ENCODE measurements at places on chromosomes 4 and X.

DNA sequence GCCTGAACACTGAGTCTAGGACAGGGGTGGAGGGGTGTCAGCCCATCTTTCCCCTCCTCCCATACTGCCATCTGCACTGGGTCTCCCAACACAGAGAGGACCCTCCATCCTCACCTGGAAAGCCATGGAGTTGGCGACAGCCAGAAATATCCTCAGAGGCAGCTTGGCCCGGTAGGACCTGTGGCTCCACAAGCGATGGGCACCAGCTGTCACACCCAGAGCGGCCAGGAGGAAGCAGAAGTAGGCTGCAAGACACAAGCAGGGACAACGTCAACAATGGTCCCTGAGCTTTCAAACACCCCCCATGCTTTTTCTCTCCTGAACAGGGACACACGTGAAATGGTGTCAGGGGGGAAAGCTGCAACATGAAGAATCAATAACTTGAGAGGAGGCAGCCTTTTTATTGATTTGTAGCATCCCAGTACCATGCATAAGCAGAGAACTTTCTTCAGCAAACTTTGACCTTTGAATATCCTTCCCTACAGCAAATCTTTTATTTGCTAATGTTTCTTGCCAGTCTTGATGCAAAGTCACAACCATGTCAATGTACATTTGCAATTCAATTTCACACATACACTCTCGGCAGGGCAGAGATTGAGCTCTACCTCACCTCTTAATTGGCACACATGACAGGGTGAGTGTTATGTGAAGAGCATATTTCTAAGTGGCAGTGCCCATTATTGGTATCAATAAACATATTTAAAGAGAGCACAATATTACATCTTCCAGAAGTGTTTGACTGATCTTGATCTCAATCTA, 93.2 kb downstream of the SCD5 start:
- DNase-seq, result no peak

DNA sequence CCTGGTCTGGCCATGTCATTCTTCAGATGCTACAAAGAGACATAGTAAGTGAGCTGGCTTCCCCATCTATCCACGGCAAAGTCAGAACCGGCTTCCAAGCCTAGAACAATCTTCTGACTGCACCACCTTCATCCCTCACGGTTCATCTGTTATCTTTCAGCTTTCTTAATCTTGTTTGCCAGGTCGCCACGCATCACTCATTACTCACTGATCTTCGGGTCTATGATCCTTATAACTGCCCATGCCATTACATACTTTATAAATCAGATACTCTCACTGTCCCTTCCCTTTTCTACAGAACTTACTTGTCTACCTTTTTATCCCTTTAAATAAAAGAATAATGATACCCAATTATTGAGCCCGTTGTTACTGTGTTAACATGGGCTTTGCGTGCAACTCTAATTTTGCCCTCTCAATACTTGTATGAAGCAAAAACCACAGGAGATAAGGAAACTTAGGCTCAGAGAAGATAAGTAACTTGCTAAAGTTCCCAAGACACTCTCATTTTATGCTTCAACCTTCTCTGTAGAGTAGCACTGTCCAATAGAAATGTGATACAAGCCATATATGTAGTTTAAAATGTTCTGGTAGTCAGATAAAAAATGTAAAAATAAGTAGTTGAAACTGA, 171.7 kb downstream of the AMELX start:
- no peak for DNase-seq

- DNase-seq, result no peak
Observed at GRCh38 chrX:31969714-31970113, 897.9 kb upstream of the FTHL17 start.

DNA sequence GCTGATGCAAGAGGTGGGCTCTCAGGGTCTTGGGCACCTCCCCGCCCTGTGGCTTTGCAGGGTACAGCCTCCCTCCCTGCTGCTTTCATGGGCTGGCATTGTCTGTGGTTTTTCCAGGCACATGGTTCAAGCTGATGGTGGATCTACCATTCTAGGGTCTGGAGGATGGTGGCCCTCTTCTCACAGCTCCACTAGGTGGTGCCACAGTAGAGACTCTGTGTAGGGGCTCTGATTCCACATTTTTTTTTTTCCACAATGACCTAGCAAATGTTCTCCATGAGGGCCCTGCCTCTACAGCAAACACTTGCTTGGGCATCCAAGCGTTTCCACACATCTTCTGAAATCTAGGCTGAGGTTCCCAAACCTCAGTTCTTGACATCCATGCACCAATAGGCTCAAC, 657.9 kb upstream of the CT83 start:
- no peak for DNase-seq

DNA sequence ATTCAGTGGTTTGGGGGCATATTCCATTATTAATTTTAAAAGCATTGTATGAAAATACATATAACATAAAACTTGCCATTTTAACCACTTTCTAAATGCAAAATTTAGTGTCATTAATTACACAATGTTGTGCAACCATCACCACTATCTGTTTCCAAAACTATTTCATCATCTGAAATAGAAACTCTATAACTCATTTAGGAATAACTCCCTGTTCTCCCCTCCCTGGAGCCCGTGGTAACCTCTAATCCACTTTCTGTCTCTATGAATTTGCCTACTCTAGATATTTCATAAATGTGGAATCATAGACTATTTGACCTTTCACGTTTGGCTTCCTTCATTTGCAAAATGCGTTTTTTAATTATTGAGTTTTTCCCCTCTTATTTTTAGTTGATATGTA, 101.4 kb upstream of the GPC4 start:
- DNase-seq, result no peak

DNA sequence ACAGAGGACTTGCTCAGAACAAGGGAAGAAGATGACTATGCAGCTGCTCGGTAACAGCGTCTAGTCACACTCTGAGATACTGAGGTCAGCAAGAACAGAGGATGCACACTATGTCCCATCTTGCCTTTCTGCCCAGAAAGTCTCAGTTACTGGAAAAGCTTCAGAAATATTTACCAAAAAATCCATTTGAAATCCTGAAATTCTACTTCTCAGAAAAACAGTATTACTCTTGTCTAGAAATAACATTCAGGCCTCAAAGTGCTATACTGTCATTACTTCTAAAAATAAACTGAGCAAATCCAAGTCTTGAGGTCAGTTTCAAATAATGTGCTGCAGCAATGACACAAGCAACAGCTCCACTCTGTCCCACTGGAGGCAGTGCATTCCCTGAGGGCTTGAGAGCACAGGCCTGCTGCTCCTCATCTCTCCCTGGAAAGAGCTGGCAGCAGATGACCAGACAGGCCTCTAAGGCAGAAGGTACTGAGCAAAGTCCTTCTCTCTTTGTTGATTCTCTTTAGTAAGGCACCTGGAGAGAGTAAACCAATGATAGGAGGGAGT, 76.9 kb downstream of the CAMK2D start:
- DNase-seq, result no peak

- DNase-seq, result no peak
Observed at GRCh38 chrX:7316887-7317286, 168.9 kb upstream of the PUDP start.

GRCh38 chrX:129638917-129639316, 15.8 kb downstream of the APLN start:
- no peak for DNase-seq

DNA sequence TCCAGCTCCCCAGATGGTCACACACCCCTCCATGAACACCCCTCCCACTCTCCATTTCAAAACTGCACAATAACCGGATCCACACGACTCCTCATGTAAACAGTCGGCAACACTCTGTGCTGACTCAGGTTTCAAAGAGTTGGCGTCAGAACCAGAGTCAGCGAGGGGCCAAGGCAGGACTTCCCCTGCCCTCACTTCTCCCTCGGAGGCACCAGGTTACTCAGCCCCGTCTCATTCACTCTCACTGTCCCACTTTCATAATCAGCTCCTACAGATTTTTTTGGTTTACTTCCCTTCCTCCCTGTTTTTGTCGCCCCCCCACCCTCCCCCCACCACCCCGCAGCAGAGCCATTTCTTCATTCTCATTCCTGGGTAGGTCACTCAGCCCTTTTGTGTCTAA, 2.7 kb upstream of the TIMP1 start:
- no peak for DNase-seq

DNA sequence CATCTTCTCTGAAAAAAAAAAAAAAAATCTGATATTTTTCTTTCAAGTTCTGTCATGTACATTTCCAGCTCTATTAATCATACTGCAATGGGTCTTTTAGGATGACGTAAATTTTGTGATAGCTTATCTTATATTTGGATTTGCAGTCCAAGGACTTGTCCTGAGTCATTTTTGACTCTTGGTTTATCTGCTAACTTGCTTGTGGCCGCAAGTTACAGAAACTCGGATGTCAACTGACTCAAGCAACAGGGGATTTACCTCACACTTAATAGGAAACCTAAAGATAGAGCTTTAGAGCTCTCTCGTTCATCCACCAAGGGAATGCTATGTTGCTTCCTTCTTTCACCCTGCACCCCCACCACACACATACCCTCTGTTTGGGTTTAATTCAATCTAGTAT, 1433.8 kb upstream of the TENM3 start:
- DNase-seq, result no peak

- DNase-seq, result no peak
Observed at GRCh38 chrX:51606446-51606845, 12.3 kb downstream of the CENPVL3 start.

DNA sequence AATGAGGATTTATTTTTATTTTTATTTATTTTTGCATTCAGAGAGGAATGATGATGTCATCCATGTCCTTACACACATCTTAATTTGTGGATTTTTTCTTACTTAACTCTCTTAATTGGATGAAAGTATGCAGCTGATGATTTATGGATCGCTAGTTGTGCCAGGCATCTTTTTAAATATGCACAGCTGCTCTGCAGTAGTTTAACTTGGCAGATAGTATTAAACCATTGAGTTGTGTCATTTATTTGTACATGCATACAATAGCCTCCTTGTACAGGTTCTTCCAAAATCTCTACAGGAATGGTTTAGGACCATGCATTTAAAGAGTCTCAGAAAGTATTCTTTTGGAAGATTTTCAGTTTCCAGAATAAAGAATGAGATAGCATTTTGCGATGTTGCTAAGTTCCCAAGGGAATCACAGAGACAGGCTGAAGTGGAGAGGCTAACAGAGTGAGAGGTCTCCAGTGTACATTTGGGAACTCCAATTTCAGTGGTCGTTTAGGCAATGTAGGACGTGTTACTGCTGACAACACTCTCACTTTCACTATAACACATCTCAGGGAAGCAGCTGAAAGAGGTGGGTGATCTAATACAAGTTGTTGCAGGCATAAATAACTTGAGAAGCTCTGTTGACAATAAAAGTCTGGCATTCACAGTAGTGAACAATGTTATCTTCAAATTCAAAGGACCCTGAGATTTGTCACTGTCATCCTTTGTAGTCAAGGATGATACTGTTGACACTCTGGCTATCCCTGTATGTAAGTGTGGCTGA, 49.9 kb upstream of the SCRG1 start:
- DNase-seq, result no peak

GRCh38 chrX:154991039-154991438, 31.5 kb downstream of the F8 start:
- no peak for DNase-seq

DNA sequence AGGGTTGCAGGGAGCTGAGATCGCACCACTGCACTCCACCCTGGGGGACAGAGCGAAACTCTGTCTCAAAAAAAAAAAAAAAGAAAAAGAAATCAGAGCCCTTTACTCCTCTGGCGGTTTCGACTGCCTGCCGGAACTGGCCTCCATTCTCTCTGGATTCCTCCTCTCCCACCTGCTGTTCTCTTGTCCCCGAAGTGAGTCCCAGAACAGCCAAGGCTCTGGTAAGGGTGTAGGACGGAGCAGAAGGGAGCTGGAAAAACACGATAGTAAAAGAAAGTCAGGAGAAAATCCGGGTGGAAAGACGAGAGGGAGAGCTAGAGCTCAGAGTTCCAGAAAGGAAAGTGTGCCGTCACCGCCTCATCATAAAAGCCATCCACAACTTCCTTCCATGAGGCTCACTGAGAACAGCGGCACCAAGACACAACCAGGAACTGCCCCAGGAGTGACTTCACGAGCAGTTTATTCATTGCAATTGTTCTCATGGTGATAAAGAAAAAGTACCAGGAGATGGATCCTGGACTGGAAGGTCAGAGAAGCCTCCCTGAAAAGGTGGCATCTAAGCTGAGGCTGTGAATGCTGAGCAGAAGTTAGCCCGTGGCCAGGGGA, 12.3 kb downstream of the TLR3 start:
- no peak for DNase-seq

GRCh38 chrX:567891-568290, 62.7 kb upstream of the SHOX start:
- DNase-seq, result no peak

DNA sequence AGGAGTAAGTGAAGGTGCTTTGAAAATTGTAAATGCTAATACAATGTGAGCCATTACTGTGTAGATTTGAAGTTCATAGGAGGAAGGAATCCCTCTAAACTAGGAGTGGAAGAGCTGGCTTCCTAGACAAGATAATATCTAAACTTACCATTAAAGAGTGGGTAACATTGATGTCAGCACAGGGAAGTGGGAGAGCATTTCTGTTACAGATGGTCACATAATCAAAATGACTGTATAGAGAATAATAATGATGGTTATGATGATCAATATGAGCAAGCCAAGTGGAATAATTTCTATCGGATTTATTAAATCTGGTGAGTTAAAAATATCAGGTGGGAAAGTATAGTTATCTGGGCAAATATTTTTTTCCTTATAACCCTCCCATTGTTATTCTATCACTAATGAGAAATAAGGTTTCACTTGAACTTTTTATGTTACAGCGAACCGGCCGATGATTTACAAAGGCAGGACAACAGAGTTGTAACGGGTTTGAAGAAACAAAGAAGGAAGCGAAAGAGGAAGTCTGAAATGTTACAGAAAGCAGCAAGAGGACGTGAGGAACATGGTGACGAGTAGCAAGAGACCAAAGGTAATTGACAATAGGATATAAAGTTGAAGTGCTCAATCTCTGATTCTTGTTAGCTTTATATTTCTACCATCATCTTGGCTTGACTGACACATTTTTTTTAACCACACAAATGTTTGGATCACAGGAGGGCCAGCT, 43.5 kb downstream of the FMR1NB start:
- DNase-seq, result no peak

- no peak for DNase-seq
Observed at GRCh38 chrX:137071596-137071995, 37.8 kb upstream of the GPR101 start.

- DNase-seq, result no peak
Observed at GRCh38 chr4:74451214-74451661, 6.3 kb downstream of the AREG start.

DNA sequence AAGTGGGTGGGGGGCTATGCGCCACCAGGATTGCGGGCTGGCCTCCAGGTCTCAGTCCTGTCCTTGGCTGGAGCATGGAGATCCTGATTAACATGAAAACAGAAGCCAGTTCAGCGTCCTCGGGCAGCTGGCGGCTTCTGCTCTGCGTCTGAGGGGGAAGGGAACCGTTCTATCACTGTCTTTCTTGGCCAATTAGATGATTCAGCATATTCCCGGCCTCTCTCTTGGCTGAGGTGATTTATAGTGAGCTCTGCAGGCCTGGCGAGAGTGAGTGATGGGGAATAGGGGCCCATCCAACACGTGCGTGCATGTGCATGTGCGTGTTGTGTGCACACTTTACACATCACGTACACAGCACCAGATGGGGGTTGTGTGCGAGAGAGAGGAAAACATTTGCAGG, 145.8 kb upstream of the ATP6AP2 start:
- no peak for DNase-seq
